ENCODE measurements at places on chromosomes 7 and 10.

DNA sequence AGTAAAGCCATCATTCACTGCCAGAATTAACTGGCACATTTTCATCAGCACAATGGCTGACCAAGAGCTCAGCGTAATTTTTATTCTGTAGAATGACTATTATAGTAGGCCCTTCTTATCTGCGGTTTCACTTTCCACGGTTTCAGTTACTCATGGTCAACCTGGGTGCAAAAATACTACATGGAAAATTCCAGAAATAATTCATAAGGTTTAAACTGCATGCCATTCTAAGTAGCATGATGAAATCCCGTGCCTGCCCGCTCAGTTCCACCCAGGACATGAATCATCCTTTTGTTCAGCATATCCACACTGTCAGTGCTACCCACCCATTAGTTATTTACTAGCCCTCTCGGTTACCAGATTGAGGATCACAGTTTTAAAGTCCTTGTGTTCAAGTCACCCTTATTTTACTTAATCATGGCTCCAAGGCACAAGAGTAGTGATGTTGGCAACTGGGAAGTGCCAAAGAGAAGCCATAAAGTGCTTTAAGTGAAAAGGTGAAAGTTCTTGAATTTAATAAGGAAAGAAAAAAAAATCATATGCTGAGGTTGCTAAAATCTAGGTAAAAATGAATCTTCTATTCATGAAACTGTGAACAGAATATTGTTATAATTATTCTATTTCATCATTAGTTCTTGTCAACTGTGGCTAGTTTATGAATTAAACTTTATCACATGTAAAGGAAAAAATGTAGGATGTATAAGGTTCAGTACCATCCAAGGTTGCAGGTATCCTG lies 204.9 kb downstream of the DOCK4 start:
- no peak for DNase-seq

- no peak for DNase-seq
Measured at GRCh38 chr7:56019501-56019900, 31.7 kb downstream of the PSPH start.

- no peak for DNase-seq
Measured at GRCh38 chr7:133376514-133376913, 123.6 kb downstream of the EXOC4 start.

DNA sequence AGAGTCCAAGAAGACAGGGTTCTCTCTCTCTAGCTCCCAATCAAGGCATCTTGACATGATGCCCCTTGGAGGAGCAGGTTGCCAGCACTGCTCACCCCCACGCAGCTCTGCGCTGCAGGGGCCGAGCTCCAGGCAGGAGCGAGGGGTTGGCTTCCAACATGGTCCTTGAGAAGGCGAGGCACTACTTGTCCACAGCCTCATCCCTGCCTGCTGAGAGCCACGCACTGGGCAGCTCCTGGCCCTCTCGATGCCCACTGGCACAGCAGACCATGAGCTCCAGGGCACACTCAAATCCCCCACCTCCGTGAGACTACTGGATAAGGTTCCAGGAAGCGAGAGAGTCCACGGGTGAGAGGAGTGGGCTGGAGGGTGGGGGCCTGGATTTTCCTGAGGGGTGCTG lies 31.1 kb downstream of the RAMP3 start:
- DNase-seq = no peak

DNA sequence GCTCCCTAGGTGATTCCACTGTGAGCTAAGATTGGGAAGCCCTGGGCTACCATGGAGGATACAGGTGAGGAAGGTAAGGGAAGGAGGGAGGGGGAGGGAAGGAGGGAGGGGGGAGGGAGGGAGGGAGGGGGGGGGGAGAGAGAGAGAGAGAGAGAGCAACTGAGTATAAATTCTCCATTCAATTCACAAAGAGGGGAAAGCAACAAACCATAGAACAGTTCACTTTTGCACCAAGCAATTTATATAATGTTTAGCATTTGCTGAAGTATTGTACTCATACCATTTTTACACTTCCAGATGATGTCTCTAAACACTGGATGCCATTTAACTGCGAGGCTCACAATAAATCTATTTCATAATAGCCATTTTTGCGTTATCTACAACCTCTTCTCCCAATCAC lies 118.3 kb downstream of the COL28A1 start:
- no peak for DNase-seq

DNA sequence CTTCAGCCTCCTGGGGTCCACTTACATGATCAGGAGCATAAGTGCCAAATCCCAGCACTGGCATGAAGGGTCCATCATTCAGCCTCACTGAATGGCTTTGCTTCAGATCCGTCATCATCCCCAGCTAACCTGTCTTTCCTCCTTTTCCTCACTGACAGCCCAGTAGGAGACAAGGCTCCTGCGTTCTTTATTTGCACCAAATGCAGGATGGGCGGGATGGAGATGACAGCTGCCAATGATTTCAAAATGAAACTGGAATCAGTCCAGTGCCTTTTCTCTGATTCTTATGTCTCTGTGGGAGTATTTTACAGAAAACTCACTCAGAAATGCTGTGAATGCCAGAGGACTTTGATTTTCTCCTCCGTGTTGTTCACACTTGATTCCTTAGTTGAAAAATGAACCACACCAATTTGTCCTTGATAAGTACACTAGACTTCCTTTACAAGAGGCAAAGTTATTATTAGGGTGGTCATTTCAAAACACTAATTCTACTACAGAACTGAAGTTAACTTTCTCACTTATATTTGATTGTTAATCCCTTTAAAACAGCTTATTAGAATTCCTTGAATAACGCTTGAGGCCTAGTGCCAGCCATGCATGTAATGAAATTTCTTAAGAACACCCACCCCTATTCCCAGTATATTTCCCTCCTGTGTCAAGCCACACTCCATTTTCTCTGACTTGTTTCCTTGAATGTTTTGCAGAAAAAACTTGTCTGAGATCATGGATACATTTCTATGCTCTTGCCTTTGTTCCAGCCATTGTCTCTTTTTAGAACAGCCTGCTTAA lies at the start of gene AKR1C8:
Gene AKR1C8, minus strand, starts transcription at position 164 of the 789 bp plus-strand sequence. Its CDS starts 46 bp downstream, at position 118.
- no peak for DNase-seq

DNA sequence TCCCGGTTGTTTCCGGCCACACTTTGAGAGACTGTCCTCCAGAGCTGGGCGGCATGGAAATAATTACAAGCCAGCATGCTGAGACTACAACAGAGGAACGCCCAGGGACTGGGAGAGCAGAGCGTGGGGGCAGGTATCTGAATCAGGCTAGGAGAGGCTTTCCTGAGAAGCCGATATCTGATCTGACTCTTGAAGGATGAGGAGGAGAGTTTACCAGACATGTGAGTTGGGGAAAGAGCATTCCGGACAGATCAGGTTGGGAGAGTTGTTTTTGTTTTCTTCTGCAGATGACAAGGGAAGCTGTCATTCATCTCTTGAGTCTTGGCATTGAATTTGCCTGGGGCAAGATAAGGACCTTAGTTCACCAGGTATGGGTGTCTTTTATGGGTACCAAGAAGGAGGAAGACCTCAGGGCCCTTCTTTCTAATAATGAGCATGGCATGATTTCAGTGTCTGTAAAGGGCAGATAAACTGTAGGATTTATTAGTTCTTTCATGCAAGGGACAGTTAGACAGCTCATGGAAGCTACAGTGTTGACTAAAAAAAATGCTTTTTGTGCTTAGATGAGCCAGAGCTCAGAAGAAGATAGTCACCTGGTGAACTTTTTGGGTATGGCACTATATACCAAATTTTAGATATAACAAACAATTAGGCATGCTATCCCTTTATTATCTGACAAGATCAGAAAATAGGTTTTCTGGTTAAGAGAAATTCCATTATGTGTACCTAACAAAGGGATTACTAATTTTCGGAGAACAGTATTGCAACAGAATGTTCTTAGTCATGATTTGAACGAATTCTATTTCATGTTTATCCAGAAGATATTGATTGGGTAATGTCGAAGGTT lies 36.2 kb downstream of the WBP1L start:
- no peak for DNase-seq

- no peak for DNase-seq
Measured at GRCh38 chr7:28759475-28759971, 198.6 kb downstream of the TRIL start.

GRCh38 chr10:132729810-132730572 lies 56.0 kb downstream of the NKX6-2 start:
- DNase-seq = no peak

Data from stimulated activated CD4-positive, alpha-beta T cell treated with anti-CD3 and anti-CD28 coated beads, Interleukin-12 subunit alpha, Interleukin-12 subunit beta, amount 100 ng/mL, for 24 hours (primary cell).